ENCODE measurements at places on chromosomes 13 and 19. TPM values are rescaled to one million over a fixed set of nuclear protein-coding genes. Genes with fewer than 3 reads are reported as not detected.

The PLK5 gene
- total RNA-seq, result 0.12 TPM

The ZNF730 gene
- 9.1 TPM for total RNA-seq

The NR1H2 gene
- 55.1 TPM for total RNA-seq

The FRY gene
- total RNA-seq, result 66.9 TPM

The THSD8 gene
- not detected for total RNA-seq

The ZNF628 gene
- 5.6 TPM for total RNA-seq

The SH2D3A gene
- total RNA-seq, result 11.9 TPM

The ATP8A2 gene
- total RNA-seq, result 4.1 TPM

The NLRP11 gene
- 0.18 TPM for total RNA-seq

The IGSF23 gene
- total RNA-seq, result 0.76 TPM

Data from metanephros (tissue), 2 donors.